ENCODE measurements at places on chromosomes 13 and 19. TPM values are rescaled to one million over a fixed set of nuclear protein-coding genes. Genes with fewer than 3 reads are reported as not detected.

The IRS2 gene
- polyA plus RNA-seq = 17.9 TPM

The PCDH20 gene
- 1.3 TPM for polyA plus RNA-seq

The ZNF575 gene
- polyA plus RNA-seq = 0.65 TPM

The GRIK5 gene
- 0.26 TPM for polyA plus RNA-seq

The CPAMD8 gene
- polyA plus RNA-seq = 9.6 TPM

The PRODH2 gene
- not detected for polyA plus RNA-seq

The ATP7B gene
- 2.0 TPM for polyA plus RNA-seq

The GPR4 gene
- 12.6 TPM for polyA plus RNA-seq

The CYP4F2 gene
- not detected for polyA plus RNA-seq

The ETV2 gene
- 1.2 TPM for polyA plus RNA-seq

The UHRF1 gene
- 3.2 TPM for polyA plus RNA-seq

The FFAR2 gene
- 1.2 TPM for polyA plus RNA-seq

The MEDAG gene
- 9.0 TPM for polyA plus RNA-seq

The MAST1 gene
- 0.08 TPM for polyA plus RNA-seq

The UNC13A gene
- 0.14 TPM for polyA plus RNA-seq

The DIAPH3 gene
- polyA plus RNA-seq = 0.35 TPM

The PLPP2 gene
- 34.5 TPM for polyA plus RNA-seq

The MAMSTR gene
- 0.48 TPM for polyA plus RNA-seq

The LCP1 gene
- 42.9 TPM for polyA plus RNA-seq
